ENCODE measurements at places on chromosomes 11 and 22.

DNA sequence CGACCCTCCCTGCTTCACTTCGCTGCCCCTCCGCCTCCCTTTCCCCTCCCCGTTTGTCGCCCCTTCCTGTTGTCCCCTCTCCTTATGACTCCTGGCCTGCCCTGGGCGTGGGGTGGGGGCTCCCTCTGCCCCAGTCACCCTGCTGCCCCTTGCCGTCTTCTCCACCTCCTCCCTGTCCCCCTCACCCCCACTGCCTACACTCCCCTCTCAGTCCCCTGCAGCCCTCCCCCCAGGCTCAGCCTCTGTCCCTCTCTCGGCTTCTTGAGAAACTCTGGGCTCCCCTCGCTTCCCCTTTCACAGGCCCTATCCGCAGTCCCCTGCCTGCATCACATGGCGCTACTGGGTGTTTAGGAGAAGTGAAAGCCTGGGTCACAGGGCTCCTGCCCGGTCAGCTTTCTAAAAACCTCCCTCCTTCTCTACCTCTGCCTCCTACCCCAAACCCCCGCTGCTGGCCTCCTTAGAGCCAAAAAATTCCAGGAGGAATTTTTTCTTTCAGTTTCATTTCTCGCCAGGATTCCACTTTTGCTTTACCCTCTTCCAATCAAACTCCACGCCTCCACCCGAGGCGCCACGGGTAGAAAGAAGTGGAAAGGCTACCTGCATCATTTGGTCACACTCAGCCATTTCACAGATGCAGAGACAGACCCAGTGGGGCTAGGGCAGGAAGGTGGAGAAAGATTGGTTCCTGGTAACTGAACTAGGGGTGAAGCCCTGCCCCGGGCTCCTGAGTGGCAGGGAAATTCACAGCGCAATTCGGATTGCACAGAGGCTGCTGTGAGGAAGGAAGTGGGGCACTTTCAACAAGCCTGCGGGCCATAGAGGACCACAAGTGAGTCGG lies at the start of gene SLC15A3:
Gene SLC15A3 (minus strand): TSS at position 273 of the 838 bp plus-strand sequence. CDS start 625 bp downstream, outside the sequence.
- peaks cover 13% of the 10 kb centered on the region for H3K27me3 ChIP-seq
- peaks cover 3% of the 10 kb centered on the region for H3K4me1 ChIP-seq
- no peaks in the 10 kb centered on the region for H3K36me3 ChIP-seq

DNA sequence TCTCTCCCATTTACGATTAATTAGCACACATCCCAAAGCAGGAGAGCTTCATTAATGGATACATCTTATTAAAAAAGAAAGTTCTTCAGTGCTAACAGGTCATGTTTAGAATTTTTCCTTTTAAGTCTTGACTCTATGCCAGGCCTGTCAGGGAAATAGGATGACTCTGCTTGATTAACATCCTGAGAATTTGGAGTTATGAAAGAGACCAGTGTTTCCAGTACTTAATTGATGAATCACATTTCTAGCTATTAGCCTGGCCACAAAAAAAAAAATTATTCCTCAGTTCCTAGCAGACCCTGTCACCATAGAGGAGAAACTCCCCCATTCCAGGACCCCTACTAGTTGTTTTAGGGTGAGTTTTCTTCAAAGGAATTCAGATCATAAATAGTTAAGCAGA lies 23.6 kb upstream of the ME3 start:
- H3K27me3 ChIP-seq: no peaks in the 10 kb centered on the region
- H3K4me1 ChIP-seq: no peaks in the 10 kb centered on the region
- DNase-seq: no peak
- no peaks in the 10 kb centered on the region for H3K36me3 ChIP-seq
- no peak overlapping the region for H3K27ac ChIP-seq

- no peaks in the 10 kb centered on the region for H3K27me3 ChIP-seq
- no peak overlapping the region for H3K4me3 ChIP-seq
- DNase-seq: no peak
- peaks cover 24% of the 10 kb centered on the region for H3K36me3 ChIP-seq
- no peak overlapping the region for H3K27ac ChIP-seq
Measured at GRCh38 chr11:76501526-76502202, 56.8 kb downstream of the EMSY start.

DNA sequence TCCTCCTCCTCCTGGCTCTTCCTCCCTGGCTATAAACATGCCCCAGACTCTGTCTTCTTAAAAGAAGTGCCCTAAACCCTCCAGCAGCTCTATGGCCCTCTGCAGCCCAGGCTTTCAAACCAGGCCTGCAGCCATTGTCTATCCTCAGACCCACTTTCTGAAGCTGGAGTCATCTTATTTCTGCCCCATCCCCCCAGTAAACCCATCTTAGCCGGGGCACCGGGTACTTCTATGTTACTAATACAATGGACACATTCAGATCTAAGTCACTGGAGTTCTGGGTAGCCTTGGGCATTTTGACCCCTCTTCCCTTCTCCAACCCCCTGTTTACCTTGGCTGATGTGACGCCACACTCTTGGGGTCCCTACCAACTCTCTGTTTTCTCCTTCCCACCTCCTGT lies 29.7 kb upstream of the CACNG2 start:
- H3K27me3 ChIP-seq: peaks cover 2% of the 10 kb centered on the region
- H3K36me3 ChIP-seq: no peaks in the 10 kb centered on the region
- no peak overlapping the region for H3K27ac ChIP-seq
- H3K4me1 ChIP-seq: peaks cover 4% of the 10 kb centered on the region
- no peak for DNase-seq

DNA sequence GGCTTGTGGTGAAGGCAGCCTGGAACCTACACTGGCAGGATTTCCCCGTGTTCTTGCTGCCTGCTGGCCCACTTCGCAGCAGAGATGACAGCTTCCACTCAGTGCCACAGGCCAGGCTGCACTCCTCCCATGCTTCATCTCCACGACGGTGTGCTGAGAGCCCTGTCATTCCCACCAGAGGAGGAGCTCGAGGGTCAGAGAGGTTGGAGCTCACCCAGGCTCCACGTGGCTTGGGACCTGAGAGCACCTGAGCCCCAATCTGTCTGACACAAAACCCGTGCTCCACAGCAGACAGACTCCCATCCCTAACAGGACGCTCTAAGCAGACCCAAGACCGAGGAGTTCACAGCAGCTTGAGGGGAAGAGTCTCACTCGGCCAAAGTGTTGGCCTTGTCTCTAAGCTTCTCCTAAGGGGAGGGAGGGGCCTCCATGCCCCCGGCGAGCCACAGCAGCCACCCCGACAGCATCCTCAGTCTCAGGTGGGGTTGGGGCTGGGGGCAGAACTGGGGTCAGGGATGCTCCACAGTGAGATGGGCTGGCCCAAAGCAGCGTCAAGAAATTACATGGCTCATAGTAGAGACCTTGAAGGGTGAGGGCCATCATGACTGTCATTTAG lies 10.7 kb downstream of the LRFN4 start:
- no peak for DNase-seq
- H3K36me3 ChIP-seq: peaks cover 3% of the 10 kb centered on the region
- H3K4me3 ChIP-seq: no peak overlapping the region
- peaks cover 4% of the 10 kb centered on the region for H3K4me1 ChIP-seq
- no peak overlapping the region for H3K27ac ChIP-seq

DNA sequence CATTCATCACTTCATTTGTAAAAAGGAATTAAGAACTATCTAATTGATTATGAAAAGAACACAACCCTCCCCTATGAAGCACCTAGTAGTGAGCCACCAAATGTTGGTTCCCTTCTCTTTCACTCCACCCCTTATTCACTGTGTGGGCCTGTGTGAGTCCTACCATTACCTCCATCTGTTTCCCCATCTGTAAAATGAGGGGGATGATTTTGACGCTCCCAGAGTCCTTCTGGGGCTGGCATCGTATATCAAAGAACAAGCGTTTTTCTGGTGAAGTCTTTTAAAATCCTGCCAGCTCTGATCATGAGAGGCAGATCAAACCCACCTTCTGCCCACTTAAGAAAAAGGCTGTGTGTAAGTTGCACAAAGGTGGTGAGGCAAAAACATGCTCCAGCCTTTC lies 96.6 kb upstream of the SEZ6L start:
- H3K27ac ChIP-seq: no peak overlapping the region
- no peak overlapping the region for H3K4me3 ChIP-seq
- H3K4me1 ChIP-seq: peaks cover 18% of the 10 kb centered on the region
- DNase-seq: no peak
- H3K27me3 ChIP-seq: no peaks in the 10 kb centered on the region

All from endothelial cell (in vitro differentiated cells).